NK-92 treated with Interleukin-12 subunit alpha and Interleukin-12 subunit beta, amount 100 ng/mL, for 24 hours (cell line): ENCODE measurements at places on chromosomes 5 and 9.

DNA sequence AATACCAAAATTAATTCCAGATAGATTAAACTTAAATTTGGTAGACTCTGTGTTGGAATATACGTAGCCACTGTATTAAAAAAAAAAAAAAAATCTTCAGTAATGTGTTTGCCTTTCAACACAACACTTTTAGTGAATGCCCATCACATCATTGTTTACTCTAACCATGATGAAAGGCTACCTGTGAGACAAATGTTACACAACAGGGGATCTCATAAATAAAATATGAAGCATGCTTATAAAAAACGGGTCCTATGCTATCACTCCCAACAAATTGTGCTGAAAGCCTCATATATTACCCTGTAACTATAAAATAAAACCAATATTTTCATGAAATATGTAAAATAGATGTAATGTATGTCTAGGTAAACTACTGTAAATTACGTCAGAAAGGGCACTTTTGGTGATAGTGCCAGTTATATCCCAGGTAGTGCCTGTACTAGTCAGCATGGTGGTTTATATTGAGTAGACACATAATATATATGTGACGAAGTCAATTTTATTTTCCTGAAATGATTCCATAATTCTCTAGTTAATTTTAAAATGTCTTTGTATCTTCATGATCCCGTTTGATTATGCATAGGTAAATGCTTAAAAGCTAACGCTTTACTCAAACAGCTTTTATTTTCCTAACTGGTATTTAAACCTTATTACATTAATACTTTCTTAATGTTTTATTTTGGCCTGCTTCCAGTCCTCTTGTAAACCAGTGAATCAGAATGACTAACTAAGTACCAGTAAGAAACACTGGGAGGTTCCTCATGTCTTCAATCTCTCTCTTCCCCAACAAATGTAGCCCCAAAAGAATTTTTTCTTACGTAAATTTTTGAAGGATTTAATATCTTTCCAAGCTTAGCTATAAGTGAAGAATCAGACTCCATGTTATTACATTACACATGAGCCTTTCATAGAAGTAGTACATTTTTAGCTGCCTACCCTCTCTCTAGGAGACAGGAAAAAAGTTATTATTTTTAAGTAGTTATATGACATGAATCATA, 420.3 kb downstream of the GABRG2 start:
- DNase-seq: no peak

DNA sequence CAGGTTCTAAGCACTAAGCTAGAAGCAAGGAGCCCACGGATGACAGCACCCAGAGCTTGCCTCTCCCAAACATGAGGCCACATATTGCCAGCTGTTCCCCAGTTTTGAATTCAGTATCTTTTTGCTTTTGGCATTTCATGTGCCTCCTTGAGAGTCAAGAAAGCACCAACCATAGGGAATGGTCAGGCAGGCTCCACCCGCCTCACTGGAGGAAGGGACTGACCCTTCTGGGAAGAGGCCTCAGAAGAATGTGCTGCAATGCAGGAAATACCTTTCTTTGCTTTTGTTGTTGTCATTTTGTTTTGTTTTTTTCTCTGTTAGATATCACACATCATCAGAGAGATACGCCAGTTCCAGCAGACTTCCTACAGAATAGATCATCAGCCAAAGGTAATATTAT, 13.7 kb upstream of the CKMT2 start:
- no peak for DNase-seq

- peak; percentile 43 for DNase-seq
Observed at GRCh38 chr9:131394464-131395156, 724 bp downstream of the PRRC2B start.

GRCh38 chr5:36944607-36945225, 68.1 kb downstream of the NIPBL start:
- DNase-seq: no peak

- no peak for DNase-seq
Observed at GRCh38 chr5:86460519-86460918, 157.2 kb upstream of the COX7C start.

DNA sequence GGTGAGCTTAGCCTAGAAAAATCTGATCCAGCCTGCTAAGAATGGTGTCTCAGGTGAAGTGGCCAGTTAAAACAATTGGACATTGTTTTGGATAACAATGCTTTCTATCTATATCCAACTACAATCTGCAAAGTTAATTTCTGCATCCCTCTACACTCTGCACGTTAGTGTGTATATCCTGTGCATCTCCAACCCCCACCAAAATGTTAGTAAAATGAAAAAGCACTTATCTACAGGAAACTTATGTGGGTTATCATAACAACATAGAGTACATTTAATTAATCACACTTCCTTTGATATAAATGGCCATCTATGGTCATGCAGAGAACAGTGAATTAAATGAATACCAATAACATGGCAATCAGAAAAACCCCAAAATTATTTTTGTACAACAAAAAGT, 158.7 kb downstream of the NFIB start:
- no peak for DNase-seq

DNA sequence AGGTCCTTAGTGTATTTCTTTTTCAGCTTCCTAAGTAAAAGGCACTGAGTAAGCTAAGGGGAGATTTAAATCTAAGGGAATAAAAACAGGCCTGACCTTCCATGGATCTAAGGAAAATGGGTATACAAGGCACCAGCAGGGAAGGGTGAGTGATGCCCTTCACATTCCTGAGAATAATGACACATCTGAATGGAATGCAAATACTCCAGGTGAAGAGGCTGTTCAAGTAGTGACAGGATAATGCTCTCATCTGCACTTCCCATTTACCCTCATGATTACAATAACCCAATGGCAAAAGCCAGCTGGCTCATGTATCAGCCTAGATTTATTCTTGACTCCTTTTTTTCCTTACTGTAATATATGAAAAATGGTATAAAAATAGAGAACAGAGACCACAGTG, 216.2 kb upstream of the ACTBL2 start:
- no peak for DNase-seq
